Fibroblast of skin of scalp (primary cell): ENCODE measurements at places on chromosomes 16 and 17.

DNA sequence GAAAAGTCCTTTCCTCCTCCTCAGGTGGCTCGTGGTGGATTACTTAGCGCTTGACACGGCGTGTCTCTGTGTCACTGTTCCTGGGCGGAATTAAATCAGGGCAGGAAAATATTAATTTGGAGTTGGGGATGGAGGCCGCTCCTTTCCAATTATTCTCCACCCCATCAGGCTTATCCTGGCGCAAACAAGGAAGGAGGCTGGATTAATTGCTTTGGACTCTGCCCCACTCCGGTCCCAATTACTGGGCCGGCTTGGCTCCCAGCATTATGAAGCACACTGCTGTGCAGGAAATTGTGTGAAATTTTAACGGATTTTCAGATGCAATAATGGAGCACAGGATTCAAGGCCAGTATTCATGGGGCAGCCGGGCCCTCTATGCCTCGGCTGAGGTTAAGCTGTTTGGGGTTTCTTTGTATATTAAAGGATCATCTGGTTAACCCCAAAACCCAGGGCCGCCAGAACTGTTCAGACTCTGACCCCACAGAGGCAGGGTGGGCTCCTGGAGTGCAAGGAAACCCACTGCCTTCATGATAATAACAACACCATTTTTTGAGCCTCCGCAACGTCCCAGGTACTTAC lies 87.8 kb downstream of the MRM1 start:
- DNase-seq, result no peak

GRCh38 chr17:71409137-71409536 lies 711.7 kb upstream of the SOX9 start:
- no peak for DNase-seq

- peak; percentile 57 for DNase-seq
Measured at GRCh38 chr17:42531455-42532354, 4.3 kb upstream of the NAGLU start.

DNA sequence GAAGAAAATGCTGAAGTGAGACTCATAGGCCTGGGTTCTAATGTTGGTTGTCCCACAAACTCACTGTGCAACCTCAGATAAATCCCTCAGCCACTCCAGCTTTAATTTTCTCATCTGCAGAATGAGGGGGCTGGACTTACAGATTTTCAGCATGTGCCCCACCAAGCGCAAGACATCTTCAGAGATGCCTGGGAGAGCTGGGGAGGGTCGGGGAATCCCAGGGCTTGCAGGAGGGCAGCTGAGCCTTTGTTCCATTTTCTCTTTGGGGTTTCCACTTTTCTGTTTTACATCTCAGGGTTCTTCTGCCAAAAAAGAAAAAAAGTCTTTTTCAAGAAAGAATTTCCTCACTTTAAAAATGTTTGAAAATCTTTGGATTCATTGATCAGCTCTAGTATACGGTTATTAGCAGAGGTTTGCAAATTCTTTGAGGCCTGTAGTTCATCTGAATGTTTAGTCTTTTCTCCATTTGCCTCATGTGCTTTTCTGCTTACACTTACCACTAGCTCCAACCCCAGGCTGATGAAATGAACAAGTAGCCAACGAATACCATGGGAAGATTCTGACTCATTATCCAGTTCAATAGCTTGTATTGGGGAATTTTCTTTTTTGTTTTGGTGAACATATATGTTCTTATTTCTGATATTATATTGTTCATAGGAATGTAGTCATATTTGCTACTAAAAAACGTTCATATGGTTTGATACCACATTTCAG lies 56.4 kb downstream of the CHD9 start:
- DNase-seq, result peak; percentile 37

- no peak for DNase-seq
Measured at GRCh38 chr17:2398182-2398581, 2.7 kb downstream of the MNT start.

DNA sequence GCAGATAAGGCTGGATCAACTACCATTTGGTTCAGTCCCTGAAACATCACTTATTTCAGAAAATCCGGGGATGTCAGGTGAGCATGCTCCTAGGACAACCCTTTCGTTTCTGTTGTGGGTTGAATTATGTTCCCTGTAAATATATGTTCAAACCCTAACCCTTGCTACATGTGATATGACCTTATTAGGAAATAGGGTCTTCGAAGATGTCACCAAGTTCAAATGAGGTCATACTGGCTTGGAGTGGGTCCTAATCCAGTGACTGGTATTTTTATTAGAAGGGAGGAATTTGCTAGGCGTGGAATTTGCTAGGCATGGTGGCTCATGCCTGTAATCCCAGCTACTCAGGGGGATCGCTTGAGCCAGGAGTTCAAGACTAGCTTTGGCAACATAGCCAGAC lies 21.3 kb downstream of the SNX20 start:
- DNase-seq, result no peak

DNA sequence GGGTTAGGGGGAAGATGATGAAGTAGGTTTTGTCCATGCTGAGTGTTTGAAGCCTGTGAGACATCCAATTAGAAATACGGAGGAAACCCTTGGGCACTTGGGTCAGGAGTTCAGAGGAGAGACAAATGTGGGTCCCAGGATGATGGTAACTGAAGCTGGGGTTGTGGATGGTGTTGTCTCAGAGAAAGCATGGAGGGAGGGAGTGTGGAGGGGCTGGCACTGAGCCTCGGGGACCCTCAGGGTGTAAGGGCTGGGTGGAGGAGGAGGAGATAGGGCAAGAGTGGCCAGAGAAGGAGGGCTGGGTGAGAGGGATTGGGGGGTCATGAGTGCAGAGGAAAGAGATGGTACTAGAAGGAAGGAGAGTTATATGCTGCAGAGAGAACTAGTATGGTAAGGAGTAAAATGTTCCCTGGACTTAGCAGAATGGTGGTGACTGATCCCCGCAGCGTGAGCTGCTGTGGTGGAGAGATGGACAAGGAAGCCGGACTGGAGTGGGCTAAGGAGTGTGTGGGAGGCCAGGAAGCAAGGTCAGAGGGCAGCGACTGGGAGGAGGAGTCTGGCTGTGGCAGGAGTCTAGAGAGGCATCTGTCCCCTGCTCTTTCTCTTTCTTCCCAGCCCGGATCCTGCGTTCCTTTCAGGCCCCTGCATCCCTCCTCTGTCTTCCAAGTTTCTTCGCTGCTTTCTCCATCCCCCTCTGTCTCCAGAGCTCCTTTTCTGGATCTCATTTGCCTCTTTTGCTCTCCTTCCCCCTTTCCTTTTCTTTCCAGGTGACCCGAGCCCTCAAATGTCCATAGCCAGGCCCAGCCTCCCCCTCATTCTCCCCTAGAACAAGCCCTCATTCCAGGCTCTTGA lies 3.9 kb upstream of the COL1A1 start:
- DNase-seq, result peak; percentile 45

DNA sequence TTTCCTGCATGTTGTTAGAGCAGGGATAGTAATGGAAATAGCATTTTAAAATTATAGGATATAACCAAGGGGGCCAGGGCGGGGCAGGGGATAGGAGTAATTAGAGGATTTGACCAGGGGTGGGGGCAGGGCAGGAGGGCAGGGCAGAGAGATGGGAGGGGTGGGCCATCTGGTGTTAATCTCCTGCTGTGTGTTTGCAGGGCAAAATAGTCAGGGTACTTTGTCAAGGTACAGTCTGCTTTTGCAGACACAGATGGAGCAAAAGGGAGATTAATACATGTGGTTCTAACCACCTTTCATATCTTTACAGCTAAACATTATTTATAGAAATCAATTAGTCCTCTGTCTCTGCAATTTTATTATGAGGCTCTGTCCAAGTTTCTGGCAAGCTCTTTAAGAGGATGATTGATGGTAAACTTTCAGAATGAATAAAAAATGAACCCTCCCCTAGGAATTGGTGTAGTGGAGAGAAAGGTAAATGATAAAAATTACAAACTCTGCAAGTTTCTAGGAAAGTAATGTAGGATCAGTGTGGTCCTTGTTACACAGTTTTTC lies 6.6 kb downstream of the ANKFN1 start:
- DNase-seq, result no peak

GRCh38 chr17:73493956-73494926 lies 150.0 kb downstream of the SDK2 start:
- DNase-seq, result no peak

- peak; percentile 52 for DNase-seq
Measured at GRCh38 chr17:78022425-78022824, 63.9 kb downstream of the TNRC6C start.

DNA sequence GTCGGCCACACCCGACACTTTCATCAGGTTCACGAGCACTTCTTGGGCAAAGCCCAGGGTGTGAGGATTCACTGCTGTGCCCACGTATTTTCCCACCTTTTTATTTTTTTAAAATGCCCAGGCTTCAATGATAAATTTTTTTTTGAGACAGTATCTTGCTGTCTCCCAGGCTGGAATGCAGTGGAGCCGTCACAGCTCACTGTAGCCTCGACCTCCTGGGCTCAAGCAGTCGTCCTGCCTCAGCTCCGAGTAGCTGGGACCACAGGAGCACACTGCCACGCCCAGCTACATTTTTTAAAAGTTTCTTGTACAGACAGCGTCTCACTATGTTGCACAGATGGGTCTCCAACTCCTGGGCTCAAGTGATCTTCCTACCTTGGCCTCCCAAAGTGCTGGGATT lies 17.8 kb downstream of the UTS2R start:
- DNase-seq, result peak; percentile 26

DNA sequence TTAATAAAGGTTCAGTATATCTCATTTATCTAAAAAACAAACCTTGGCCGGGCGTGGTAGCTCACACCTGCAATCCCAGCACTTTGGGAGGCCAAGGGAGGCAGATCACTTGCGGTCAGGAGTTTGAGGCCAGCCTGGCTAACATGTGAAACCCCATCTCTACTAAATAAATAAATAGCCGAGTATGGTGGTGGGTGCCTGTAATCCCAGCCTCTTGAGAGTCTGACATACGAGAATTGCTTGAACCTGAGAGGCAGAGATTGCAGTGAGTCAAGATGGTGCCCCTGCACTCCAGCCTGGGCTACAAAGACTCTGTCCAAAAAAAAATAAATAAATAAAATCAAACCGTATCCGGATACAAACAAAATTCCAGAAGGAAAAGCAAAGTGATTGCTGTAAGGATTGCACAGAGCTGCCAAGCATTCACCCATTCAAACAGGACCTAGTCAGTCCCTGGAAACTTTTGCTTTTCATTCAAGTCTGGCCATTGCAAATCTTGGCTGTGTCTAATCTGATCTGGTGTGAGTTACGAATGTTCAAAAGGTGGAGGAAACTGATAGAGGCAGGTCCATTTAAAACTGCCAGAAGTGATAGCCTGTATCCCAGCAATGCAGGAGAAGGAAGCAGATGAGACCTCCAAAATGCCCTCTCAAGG lies 102.5 kb upstream of the CLEC3A start:
- no peak for DNase-seq

GRCh38 chr16:81626181-81626674 lies 152.9 kb upstream of the PLCG2 start:
- no peak for DNase-seq
